ENCODE measurements at places on chromosomes 12 and 14.

DNA sequence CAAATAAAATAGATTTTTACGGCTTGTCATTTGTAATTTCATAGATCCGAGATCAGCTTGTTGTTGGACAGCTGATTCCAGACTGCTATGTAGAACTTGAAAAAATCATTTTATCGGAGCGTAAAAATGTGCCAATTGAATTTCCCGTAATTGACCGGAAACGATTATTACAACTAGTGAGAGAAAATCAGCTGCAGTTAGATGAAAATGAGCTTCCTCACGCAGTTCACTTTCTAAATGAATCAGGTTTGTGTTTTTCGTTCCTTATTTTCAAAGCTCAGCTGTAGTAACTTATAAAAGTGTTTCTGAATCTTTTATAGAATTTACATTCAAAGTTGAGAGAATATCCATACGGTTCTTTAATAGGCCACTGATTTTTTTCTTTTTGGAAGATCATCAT, 89.1 kb downstream of the LRRK2 start:
- no peak for DNase-seq

GRCh38 chr12:115932066-115932465, 345.4 kb downstream of the MED13L start:
- DNase-seq, result no peak

GRCh38 chr14:89267163-89267562, 149.9 kb downstream of the FOXN3 start:
- no peak for DNase-seq

DNA sequence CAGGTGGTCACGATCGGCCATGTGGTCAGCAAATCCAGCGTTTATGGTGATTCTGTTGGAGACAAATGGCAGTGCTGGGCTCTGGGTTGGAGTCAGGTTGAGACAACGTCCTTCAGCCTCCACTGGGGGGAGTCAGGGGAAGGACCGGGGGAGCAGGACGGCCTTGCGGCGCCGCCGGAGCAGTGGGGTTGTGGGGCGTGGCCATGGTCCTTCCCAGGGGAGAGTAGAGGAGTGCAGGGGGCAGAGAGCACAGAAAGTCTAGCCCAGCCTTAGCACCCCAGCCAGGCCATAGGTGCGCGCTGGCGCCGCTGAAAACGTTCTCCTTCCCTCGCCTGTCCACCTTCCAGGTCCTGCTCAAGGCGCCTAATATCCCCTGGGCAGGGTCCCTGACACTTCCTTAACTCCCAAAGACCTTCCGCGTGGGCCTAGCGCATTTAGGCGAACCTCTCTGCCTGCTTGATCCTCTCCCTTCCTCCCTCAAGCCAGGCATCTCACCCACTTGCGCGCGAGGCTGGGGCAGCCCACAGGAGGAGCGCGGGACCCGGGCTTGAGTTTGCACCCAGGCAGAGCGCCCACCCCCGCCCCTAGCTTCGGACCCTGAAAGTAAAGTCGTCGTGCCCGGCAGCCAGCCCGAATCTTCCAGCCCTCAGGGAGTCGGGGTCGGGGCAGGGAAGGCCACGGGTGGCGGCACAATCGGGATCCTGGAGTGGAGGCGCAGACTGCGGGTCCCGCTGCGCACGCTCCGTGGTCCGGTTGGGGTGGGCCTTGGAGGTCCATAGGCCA, 3.1 kb upstream of the KIF26A start:
- DNase-seq, result no peak

DNA sequence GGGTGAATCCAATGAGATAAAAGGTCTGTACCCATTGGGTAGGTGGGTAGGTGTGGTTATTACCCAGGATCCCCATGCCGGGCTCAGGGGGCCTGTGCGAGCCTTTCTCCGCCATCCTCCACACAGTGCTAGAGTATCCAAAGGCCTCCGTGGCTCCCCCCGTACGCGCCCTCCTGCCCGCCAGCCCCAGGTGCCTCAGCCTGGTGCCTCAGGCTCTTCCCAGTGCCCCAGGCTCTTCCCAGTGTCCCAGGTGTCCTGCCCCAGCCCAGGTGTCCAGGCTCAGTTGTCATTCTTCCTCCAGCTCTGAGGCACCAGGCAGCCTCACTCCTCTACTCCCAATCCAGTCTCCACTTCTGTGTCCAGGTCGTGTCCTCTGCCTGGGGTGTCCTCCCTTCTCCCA, 27.6 kb upstream of the YY1 start:
- DNase-seq, result no peak

DNA sequence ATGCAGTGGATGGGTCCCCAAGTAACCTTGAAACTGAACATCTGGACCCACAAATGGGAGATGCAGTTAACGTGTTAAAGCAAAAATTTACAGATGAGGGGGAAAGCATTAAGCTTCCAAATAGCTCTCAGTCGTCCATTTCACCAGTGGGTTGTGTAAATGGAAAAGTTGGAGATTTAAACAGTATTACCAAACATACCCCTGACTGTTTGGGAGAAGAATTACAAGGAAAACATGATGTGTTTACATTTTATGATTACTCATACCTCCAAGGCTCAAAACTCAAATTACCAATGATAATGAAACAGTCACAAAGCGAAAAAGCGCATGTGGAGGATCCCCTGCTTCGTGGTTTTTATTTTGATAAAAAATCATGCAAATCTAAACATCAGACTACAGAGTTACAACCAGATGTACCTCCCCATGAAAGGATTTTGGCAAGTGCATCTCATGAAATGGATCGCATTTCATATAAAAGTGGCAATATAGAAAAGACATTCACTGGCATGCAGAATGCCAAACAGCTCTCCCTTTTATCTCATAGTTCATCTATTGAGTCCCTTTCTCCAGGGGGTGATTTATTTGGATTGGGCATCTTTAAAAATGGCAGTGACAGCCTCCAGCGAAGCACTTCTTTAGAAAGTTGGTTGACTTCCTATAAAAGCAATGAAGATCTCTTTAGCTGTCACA, 116.6 kb upstream of the NPAS3 start:
- no peak for DNase-seq

DNA sequence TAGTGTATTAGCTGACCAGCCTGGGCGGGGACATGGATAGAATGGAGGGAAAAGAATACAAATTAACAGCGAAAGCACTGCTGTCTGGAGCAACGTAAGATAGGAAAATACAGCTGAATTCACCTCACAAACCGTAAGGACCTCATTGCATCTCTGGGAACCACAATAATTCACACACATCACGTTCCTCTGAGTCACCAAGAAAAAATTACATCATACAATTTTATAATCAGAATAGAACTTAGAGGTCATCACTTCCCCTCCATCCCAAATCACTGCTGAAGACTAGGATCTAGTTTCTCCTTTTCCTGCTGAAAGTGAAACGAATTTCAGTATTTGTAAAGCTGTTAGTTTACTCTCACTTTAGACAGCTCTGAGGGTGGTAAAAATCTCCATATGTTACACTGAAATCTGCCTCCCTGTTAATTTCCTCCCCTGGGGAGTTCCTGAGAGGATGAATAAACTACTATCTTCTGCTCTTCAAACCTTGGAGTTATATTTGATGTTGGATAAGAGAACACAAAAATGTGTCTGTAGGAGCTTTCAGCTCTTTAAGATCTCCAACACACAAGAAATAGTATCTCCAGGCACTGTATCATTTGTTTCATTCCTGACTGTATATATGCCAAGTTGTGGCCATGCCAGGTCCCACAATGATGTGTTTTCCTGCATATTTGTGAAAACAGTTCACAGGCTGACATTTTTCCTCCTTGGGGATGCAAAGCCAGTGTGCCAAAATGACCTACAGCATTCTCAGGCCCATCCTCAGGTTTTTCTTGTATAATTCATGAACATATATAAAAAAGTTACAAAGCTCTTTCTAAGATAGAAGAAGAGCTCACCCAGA, 63.8 kb upstream of the SSTR1 start:
- peak; percentile 81 for DNase-seq

DNA sequence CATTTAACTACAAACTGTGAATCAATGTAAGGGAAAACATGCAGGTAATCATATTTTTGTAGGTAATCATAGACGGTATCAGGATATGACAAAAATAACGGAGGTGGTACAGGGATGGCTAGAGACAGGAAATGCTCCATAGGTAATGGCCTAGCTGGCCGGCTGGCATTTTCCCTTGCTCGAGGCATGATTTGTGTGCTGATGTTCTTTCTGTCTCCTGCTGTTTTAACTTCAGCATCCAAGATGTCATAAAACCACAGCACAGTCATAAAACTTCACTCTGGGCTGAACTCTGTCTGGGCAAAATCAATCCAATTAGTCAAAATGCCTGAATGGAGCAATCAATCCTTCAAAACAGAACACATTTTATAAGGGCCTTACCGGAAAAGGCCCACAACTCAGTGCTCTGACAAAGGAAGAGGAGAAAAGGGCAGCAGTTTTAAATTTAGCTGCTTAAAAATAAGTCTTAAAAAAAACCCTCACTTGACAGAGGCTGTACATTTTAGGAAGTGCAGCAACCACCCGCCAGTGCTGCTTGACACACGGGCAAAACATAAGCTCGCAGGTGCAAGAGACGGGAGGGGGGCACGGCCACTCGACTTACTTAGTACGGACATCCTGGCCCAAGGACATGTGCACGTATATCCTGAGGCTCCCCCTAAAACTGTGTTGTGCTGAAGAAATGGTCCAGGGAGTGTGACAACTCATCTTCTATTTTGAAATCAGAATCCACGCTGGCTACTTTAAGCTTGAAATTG, 40.5 kb upstream of the GPR68 start:
- no peak for DNase-seq

DNA sequence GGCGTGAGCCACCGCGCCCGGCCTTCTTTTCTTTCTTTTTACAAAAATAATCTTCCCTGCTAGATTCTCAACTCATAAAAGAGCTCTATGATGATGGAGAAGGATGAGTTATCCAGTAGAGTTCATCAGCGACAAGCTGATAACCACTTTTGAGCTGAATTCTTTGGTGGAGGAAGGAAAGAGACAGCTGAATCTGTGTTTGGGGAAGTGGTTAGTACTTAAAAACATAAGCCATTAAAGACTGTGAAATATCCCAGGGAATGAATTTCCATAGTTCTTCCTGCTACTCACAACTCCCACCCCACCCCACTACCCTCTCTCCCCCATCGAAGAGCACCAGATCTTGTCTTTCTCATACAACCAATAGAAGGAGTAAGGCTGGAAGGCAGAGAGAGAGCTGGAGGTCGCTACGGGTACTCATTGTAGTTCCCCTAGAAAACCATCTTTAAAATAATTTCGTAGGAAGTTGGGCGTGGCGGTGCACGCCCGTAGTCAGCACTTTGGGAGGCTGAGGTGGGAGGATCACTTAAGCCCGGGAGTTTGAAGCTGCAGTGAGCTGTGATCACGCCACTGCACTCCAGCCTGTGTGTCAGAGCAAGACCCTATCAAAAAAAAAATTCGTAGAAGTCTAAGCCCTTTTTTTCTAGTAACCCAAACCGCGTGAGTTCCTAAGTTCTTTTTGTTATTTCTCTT, 647 bp upstream of the ESPL1 start:
- DNase-seq, result no peak

DNA sequence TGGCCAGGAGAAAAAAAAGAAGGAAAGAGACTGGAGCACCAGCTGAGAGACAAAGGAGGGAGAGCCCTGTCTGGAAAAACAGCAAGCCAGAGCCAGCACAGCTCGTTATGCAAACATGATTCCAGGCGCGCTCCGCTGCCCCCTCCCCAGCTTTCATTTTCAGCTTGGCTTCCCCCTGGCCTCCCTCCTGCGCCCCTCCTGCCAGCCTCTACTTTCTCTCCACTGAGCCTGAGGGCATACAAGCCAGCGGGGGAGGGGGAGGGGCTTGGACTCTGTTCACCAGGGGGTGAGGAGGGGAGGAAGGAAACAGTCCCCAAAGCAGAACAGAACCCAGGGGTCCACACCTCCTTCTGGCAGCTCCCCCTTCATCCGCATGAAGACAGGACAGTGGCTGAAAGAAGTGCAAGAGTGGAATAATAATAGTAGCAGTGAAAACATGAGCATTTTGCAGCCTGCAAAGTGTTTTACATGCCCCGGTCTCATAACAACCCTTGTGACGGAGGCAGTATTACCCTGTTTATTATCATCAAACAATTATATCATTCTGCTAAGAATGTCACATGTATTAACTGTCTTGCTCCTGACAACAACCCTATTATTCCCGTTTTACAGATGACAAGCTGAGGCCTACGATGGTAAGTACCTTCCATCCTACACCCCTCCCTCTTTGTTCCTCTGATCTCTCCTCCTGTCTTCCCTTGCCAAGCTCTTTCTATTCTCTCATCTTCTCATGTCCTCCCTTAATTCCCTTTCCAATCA, 24.2 kb downstream of the SMUG1 start:
- no peak for DNase-seq

DNA sequence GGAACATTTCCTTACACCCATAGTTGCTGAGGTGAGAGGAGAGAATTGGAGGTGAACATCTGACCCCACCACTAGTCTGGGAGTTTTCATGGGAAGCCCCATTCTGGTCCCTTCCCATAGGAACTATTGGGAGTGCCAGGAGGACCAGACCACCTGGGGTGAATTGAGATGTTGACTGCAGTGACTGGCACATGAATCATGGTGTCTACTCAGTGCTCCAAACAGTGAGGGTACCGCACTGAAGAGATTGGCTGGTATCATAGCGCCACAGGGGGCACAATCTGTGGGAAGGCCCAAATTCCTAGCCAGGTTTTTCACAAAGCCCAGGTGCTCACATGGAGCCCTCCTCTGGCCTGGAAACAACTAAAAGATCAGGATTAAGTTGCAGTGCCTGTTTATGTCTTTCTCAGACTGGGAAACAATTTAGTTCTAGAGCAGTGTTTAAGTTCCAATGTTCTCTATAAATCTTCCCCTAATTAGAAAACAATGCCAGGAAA, 3.7 kb upstream of the RNASE9 start:
- peak; percentile 59 for DNase-seq

- no peak for DNase-seq
Measured at GRCh38 chr12:48349471-48349870, 1.2 kb downstream of the ZNF641 start.

DNA sequence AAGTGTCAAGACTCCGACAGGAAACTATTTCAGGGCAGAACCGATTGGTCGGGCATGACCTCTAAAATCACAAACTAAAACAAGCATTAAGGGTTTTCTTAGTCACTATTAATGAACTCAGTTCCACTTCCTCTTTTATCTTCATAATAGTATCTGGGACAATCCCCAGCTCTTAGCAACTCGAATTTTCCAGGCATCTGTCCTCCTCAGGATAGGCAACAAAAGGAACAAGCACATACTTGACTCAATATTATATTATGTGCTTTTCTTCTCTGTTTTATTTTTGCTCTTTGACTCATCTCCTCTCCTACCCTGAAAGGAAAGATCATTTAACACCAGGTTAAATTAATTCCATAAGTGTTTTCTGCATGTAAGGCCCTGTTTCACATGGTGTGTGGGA, 638.3 kb upstream of the TBX3 start:
- peak; percentile 13 for DNase-seq

- DNase-seq, result no peak
Measured at GRCh38 chr12:69123919-69124638, 115.3 kb upstream of the CPSF6 start.

GRCh38 chr14:98458702-98459101, 813.3 kb downstream of the BCL11B start:
- DNase-seq, result no peak
